NCI-H526 treated with DMSO at 0.1 percent for 48 hours (cell line): ENCODE measurements at places on chromosomes 6 and 20.

- no peak for DNase-seq
Measured at GRCh38 chr6:112439010-112439409, 91.9 kb downstream of the RFPL4B start.

DNA sequence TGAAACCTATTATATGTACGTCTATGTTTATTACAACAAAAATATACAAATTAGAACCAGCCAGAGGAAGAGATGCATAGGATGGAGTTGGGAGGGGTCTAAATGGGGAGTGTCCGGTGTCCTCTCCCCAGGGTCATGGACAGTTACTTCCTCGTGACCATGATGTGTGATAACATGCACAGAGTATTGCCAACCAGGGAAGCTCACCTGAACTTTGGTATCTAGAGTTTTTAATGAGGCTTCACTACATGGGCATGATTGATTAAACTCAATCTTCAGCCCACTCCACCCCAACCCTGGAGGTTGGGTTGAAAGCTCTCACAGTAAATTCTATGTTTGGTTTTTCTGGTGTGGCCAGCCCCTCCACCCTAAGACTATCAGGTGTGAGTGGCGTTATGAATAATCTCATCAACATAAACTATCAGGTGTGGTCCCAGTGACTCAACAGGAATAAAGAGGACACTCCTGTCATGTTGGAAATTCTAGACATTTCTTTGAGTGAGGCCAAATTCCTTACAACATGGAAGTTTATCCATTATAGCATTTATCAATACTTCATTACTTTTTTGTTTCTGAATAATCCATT is 36.4 kb upstream of the FKBP1A start:
- DNase-seq, result no peak

- DNase-seq, result no peak
Measured at GRCh38 chr20:14573676-14574075, 236.3 kb upstream of the FLRT3 start.

- no peak for DNase-seq
Measured at GRCh38 chr6:29737707-29738630, 14.7 kb downstream of the HLA-F start.

DNA sequence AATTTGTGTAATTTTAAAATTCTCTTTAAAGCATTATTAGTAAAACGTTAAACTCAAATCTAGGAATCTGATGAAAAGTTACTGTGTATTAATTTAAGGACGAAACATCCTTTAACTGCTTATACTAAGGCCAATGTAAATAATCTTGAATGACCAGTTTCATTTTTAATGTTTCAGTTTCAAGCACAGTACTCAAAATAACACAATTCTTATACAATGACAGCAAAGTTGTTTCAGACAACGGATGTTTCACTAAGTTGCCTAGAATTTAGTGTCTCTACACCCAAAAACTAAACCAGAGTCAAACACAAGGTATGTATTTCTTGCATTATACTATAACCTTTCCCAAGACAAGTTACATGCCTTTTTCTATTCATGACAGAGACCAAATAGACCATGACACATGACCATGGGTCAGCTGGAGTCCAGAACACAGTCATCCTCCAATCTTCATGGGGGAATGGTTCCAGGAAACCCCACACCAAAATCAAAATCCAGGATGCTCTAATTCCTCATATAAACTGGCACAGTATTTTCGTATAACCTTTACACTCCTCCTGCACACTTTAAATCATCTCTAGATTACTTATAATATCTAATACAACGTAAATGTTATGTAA is 7.7 kb downstream of the PHIP start:
- no peak for DNase-seq

GRCh38 chr6:54737247-54737646 is 109.3 kb upstream of the FAM83B start:
- DNase-seq, result no peak
